ENCODE measurements at places on chromosomes 13 and 19. TPM values are rescaled to one million over a fixed set of nuclear protein-coding genes. Genes with fewer than 3 reads are reported as not detected.

- DNase-seq, result no peak
Measured at GRCh38 chr19:37079238-37079637, 1.0 kb downstream of the ZNF420 start.

The C19orf85 gene
- 3.7 TPM for total RNA-seq

GRCh38 chr19:12804051-12804450 is 2.2 kb downstream of the THSD8 start:
- DNase-seq, result peak; percentile 48

The NOP53 gene
- 167 TPM for total RNA-seq

GRCh38 chr19:7506385-7507328 is 9.2 kb upstream of the ZNF358 start:
- DNase-seq, result peak; percentile 90

DNA sequence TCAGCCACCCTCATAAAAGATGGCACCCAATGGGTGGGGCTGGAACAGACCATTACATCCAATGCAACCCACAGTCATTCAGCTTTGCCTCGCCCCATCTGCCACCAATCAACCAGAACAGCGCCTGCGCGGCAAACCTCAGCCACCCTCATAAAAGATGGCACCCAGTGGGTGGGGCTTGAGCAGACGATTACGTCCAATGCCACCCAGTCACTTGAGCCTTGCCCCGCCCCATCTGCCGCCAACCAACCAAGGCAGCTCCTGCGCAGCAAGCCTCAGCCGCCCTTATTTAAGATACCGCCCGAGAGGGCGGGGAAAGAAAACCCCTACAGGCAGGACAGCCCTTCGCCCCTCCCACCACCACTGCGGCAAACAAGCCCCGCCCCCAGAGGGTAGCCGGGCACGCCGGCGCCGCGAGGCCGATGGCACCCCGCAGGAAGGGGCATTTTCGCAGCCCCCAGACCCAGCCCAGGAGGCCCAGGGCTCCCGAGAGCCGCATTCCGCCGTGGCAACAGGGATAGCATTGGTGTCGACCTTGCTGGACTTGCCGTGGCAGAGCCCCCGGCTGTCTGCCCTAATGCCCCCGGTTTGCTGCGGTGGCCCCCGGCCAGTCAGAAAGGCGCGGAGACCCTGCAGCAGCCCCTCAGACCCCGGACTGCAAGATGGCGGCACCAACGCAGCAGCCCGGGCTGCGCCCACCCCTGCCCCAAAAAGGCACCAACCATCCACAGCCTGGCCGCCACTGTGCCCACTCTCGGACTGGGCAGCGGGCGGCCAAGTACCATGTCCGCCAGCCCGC is 675 bp downstream of the PEG3 start:
- peak; percentile 23 for DNase-seq

- no peak for DNase-seq
Measured at GRCh38 chr13:34335014-34336007, 517.4 kb downstream of the RFC3 start.

The HIPK4 gene
- 0.15 TPM for total RNA-seq
